Aortic smooth muscle cell (primary cell): ENCODE measurements at places on chromosomes 5 and 9. TPM values are rescaled to one million over a fixed set of nuclear protein-coding genes. Genes with fewer than 3 reads are reported as not detected.

The TAF11L5 gene
- total RNA-seq, result not detected in 2 replicates

The CNTLN gene
- total RNA-seq, result 9.9 and 11.5 TPM in 2 replicates

The MGAT1 gene
- 61.7 and 67.6 TPM in 2 replicates for total RNA-seq

The COL15A1 gene
- total RNA-seq, result 2.6 and 2.7 TPM in 2 replicates

The TRIM7 gene
- total RNA-seq, result 10.5 and 14.0 TPM in 2 replicates

The C1QTNF2 gene
- total RNA-seq, result 3.0 and 3.9 TPM in 2 replicates
